ENCODE measurements at places on chromosomes 13 and 19.

- DNase-seq: no peak
Measured at GRCh38 chr13:42812316-42812715, 30.9 kb downstream of the FAM216B start.

GRCh38 chr19:55251341-55252081, 7.3 kb downstream of the PPP6R1 start:
- no peak for DNase-seq

DNA sequence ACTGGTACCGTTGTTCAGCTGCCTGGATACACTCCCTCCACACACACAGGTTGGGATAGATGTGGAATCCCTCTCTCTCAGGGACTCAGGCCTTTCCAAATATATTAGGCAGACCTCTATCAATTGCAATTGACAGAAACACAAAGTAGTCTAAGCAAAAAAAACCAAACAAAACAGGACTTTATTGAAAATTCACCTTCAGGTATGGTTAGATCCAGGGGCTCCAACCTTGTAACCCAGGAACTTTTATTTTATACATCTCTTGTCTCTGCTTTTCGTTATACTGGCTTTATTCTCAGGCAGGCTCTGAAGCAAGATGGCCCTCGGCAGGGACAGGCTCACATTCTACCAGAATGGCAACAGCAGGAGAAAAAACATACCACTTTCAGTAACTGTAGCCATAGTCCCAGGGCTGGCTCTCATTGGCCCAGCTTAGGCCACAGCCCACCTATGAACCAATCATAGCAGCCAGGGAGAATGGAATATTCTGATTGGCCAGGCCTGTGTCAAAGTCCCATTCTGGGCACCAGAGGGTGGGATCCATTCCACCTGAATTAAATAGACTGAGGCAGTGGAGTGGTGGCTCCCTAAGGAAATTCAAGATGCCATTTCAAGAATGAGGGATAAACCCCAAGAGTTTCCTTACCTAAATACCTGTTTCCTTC, 13.1 kb upstream of the CEACAM19 start:
- no peak for DNase-seq

GRCh38 chr13:42039457-42039945, 8.9 kb upstream of the DGKH start:
- no peak for DNase-seq

DNA sequence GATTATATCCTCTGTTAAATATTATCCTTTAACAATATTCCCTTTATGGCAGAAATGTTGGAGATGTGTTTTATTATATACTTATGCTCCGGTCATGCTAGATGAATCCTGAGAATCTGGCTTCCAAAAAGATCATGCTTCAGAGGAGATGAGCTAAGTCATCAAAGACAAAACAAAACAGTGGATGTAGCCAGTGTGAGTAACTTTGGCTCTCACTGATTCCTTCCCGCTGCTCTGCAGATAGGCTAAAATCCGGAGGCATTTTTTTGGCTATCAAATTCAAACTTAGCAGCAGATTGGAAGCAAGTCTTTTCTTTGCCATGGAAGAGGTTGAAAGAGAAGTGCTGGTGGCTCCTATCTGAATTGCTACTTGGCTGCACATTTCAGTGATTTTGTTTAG, 295.9 kb downstream of the GPC6 start:
- DNase-seq: no peak

DNA sequence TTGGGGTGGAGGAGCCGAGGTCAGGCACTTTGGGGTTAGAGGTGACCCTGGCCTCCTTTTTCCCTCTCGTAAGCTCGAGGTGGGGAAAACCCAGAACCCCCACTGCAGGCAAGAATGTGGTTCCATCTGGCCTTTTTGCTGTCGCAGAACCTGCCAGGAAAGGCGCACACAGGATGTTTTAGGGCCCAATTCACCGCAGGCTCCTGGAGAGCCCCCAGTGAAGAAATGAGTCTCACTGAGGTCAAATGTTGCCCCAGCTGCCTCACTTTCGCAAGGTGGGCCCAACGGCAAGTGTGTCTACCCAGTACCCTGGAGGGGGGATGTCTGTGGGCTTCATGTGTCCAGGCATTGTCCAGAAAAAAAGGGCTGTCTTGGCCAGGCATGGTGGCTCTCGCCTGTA, 61.8 kb downstream of the PEX11G start:
- DNase-seq: no peak

DNA sequence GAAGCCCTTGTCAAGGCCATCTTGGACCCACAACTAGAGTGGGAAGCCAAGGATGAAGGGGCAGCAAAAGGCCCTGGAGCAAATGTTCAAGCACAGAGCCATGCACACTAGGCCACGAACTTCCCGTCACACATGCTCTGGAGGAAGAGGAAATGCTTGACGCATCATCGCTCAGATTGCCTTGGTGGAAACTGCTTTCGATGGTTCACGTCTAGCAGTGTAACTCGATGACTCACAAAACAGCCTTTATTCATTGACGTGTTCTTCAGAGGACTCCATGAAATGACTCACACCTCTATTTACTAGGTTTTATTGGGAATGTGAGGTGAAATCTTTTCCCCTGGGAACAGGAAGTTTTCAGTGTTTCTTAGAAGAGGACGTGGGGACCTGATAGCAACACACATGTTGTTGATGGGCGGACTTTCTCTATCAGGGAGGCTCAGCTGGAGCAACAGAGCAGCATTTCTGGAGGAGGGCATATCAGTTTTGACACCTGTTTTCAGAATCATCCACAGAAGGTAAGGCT, 79.8 kb upstream of the FLT1 start:
- no peak for DNase-seq

- DNase-seq: no peak
Measured at GRCh38 chr13:49897713-49898112, 38.4 kb downstream of the SPRYD7 start.

DNA sequence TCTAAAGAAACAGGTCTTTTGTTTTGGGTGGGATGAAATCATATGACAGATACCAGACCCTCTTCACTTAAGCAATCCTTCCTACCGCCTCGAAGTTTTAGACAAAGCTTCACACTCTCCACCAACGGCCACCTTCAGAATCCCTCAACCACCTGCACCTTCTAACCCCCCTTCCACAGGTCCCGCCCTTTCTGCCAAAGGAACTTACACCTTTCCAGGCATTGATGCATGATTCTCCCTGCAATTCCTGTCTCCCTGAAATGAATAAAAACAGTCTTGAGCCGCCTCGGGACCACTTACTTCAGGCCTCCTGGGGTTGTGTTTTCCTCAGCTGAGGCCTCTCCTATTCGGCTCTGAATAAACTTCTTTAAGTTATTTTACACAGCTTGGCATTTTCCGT, 859 bp downstream of the ZNF433 start:
- DNase-seq: no peak

DNA sequence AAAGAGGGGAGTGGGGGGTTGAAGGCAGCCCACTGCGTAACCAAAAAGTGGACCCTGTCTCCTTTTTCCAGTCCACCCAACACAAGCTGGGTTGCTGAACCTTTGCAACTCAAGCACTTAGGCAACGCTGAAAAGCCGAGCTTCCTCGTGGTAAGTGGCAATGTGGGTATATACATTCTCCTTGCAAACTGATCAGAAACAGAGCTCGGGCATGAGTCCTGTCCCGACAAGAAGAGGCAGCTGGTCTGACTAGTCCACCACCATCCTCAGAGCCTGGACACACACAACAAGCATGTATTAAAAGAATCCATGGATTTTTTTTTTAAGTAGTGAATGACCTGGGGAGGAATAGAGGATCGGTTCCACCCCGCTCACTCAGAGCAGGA, 240.6 kb upstream of the ZNF507 start:
- no peak for DNase-seq

- DNase-seq: no peak
Measured at GRCh38 chr13:76331943-76332712, 554.1 kb downstream of the KCTD12 start.

DNA sequence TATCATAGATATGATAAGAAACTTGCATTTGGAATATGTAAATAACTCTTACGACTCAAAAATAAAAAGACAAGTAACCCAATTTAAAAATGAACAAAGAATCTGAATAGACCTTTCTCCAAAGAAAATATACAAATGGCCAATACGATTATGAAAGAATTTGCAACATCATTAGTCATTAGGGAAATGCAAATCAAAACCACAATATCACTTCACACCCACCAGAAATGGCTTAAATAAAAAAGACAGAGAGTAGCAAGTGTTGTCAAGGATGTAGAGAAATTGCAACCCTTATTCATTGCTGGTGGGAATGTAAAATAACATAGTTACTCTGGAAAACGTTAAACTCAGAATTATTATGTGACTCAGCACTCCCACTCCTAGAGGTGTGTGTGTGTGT, 226.6 kb upstream of the MAB21L1 start:
- DNase-seq: no peak

DNA sequence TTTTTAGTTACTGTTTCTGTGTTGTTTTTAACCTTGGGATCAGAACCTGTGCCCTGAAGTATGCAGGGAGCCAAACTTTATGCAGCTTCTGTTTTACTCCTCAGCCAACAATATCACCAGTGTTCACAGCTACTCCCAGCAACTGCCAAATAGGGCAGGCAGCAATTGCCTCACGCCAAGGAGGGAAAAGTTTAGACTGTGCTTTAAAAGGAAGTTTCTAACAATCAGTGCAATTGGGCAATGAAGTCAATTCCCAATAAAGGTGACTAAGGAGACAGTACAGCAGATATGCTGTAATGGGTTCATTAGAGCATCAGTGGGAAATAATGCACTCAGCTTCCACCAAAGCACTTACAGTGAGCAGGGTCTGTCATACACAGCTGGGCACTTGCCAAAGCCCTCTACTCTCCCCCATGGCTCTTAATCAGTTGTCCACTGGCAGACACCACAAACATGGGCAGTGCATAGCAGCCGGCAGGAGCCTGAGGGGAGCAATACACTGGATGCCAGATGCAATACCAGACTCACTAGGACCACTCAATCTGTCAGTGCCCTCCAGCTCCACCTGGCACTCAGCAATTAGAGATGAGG, 19.3 kb downstream of the ENOX1 start:
- DNase-seq: peak; percentile 25

DNA sequence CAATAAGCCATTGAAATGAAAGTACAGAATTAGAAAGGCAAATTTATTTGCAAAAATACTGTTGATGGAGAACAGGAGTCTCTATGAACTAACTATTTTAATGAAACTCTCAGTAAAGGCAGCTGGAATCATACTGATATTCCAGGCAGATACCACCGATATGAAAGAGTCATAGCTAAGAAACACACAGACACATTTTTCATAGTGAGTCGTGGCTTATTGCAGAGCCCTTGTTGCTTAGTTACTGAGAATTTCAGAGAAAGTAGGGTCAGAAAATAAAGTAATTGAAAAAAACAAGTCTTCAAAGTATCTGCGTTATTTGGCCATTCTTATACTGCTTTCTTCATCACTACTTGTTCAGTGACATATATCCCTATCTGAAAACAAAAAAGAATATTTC, 1890.9 kb downstream of the PCDH9 start:
- no peak for DNase-seq

DNA sequence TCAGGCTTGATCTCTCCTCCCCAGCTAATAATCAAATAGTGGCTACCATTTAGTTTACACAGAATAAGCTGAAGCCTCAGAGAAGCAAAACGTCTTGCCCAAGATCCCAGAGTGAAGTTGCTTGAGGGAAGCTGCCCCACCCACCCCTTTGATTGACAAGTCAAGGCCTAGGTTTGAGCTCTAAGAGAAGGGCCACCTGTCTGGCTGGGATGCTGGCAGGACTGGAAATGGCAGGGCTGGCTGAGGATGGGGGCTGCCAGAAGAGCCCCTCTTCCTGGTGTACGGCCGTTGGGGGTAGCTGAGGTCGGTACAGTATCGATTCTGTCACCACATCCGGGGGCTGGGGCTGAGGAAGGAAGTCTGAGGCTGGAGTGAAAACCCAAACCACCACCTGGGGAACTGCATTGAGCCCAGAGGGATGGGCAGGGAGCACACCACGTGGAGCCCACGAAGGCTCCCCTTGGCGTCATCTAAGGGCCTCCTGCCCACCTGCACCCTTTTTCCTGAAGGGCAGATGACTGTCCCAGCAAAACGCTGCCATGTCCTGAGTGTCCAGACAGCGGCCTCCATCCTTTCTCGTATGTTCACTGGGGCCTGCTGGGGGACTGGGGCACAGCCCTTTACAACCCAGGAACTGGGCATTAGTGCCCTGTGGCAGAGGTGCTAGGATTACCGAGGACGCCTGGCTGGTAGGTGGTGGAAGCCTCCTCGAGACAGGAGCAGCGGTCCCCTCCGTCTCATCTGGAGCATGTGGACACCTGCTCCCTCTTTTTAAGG, 1.4 kb upstream of the PRKD2 start:
- no peak for DNase-seq

- no peak for DNase-seq
Measured at GRCh38 chr19:1094655-1094977, 559 bp downstream of the POLR2E start.

DNA sequence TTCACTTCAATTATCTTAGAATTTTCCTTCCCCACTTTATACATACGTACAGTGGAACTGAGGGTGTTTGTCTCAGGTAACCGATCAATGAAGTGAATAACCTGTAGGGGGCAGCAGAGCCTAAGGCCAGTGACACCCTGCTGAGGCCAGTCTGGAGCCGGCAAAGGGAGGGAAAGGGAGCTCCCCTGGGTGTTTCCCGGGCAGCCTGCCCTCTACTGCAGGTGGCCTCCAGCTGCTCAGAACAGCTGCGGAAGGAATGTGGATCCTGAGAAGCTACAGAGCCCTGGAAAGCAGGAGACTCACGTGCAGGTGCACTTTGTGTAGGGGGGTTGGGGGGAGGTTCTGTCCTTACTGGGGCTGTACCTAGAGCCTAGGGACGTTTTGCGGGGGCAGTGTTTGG, 832 bp upstream of the ZNF491 start:
- DNase-seq: peak; percentile 81

- no peak for DNase-seq
Measured at GRCh38 chr19:2060884-2061494, 9.9 kb upstream of the MKNK2 start.

DNA sequence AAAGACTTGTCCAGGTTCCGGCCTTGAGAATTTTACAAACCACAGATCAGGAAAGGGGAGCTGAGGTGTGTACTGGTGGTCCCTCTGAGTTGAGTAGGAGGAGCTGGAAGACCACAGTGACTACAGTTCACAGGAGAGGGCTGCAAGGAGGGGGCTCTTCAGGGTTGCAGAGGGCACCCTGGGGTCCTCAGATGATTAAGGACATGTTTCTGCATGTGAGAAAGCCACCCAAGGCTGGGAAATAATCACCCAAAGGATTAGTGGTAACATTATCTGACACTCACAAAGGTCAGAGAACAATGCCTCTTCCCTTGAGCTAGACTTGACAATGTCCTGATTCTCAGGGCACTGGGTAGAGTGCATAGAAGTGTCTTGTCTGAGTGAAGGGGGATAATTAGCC, 540.4 kb downstream of the IRS2 start:
- DNase-seq: no peak

GRCh38 chr19:6185835-6186834, 50.7 kb downstream of the ACSBG2 start:
- DNase-seq: no peak

DNA sequence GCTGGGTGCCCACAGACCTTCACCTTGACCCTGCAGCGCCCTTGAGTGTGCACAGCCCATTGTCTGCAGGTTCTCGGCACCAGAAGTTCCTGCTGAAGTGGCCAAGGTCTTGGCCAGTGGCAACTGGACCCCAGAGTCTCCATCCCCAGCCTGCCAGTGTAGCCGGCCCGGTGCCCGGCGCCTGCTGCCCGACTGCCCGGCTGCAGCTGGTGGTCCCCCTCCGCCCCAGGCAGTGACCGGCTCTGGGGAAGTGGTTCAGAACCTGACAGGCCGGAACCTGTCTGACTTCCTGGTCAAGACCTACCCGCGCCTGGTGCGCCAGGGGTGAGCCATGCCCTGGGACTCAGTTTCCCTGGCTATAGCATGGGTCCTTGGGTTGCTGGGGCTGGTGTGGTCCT, 11.9 kb upstream of the ARHGAP45 start:
- no peak for DNase-seq

GRCh38 chr19:10870501-10870954, 825 bp upstream of the CARM1 start:
- DNase-seq: no peak

All from posterior cingulate gyrus (tissue), 11 donors.